ENCODE measurements at places on chromosomes 4 and X. TPM values are rescaled to one million over a fixed set of nuclear protein-coding genes. Genes with fewer than 3 reads are reported as not detected.

The CCDC149 gene
- 8.0 TPM for total RNA-seq

The FAM53A gene
- total RNA-seq, result 0.56 TPM

GRCh38 chrX:11687157-11687556 lies 21.4 kb upstream of the ARHGAP6 start:
- DNase-seq, result no peak

The TLR3 gene
- total RNA-seq, result 12.9 TPM

GRCh38 chrX:152614791-152615190 lies 22.9 kb upstream of the GABRQ start:
- no peak for DNase-seq

DNA sequence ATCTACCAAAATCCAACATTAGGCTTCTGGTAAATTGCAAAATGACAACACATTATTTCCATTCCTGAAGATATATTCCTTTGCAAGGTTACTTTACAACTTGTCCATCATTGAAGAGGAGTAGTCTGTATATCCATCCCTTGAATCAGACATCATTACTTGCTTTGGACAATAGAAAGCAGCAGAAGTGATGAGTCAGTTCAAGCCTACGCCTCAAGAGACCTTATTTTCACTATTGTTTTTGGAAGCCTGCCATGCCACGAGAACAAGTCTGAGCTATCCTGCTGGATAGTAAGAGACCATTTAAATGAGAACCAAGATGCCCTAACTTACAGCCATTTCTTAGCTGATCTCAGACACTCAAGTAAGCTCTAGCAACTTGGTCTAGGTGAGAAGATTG lies 246.0 kb upstream of the HHIP start:
- no peak for DNase-seq

DNA sequence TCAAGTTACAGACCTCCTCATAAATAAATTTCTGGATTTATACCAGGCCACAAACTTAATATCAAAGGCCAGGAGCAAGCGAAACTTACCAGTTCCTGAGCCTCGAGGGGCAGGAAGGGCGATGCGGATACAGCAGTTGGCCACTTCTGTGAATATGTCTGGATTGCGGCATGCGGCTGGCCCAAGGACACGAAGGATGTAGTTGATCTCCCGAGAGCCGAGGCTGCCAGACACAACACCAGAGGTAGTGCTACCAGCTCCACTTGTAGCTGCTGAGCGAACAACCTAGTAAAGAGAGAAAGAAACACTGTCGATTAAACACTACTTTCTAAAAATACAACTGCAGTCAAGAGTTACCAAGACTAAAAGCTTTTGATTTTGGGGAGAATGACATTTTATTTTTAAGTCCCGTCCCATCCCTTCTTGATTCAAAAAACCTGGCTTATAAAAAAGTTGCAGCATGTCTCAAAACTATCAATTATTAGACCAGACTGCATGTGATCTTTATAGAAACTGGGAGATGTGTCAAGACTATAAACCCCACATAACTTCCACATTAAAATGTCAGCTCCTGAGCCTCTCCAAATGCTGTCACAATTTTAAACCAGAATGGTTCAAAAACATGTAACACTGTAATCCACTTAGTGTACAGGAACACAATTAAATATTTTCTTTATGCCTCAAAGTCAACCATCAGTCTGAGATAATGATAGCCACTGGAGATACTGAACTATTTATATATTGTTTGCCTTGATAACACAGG lies 105.6 kb downstream of the HUWE1 start:
- DNase-seq, result no peak

DNA sequence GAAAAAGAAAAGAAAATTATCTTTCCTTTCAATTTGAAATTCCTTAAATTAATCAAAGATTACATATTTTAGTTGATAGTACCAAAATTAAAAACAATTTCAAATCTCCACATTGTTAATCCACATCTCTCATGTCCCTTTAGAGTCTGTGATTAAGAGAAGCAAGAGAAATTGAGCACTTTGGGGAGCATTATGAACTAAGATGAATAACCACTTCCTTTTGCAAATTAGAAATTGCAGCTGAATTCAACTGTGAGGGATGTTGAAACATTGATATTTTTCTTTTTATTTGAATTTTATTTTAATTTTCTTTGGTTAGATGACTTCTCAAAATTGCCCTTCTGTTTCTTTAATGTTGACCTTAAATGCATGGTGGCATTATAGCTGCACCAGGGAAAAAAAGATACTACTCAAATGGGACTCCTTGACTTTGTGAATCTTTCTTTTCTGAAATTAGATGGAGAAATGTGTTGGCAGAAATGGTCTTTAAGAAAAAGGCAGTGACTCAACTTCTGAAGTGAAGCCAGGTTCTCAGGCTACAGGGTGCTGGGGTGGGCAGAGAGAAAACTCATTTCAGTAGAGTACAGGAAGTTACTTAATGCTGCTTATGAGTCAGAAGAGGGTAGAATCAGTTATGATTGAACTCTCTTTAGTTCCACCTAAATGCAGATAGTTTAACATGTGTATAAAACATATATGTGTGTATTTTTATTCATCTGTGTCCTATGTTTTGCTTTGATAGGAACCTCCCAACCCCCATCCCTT lies 92.0 kb upstream of the TNIP3 start:
- DNase-seq, result no peak

The SLC49A3 gene
- 9.0 TPM for total RNA-seq

GRCh38 chr4:20026456-20026855 lies 225.2 kb upstream of the SLIT2 start:
- DNase-seq, result no peak

The GRSF1 gene
- total RNA-seq, result 26.8 TPM

- no peak for DNase-seq
Measured at GRCh38 chr4:98710831-98711230, 52.4 kb upstream of the TSPAN5 start.

GRCh38 chr4:8495803-8496202 lies 55.2 kb downstream of the TRMT44 start:
- no peak for DNase-seq

DNA sequence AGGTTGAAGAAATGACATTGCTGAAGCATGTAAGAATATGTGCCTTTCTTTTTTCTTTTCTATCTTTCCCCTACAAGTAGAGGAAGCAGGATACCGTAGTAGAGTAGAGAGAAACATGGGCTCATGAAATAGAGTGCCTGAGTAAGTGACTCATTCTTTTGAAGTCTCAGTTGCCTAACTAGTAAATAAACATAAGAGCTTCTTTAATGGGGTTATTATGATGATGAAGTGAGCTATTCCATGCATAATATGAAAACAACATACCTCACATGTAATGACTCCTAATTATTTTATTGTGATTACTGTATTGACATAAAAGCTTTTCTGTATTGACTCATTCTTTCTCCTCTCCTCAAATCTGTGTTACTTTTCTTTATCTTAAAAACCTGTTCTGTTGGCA lies 1538.2 kb downstream of the TECRL start:
- no peak for DNase-seq

DNA sequence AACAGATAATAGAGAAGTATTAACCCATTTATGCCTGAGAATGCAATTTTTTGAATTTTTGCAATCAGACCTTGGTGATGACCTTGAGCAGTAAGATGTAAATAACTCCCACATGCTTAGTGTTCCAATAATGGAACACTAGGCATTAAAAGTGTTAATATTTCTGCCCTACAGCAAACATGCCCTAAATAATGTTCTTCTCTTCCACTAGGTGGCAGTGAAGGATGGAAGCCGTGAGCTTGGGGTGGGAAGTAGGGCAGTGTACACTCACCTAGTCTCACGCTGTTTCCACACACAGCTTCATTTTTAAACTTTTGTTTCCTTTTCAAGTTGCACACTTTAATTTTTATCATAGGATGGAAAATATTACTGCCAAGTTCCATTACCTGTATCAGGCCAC lies 613.1 kb upstream of the HS3ST1 start:
- DNase-seq, result no peak

The IL9R gene
- total RNA-seq, result not detected

DNA sequence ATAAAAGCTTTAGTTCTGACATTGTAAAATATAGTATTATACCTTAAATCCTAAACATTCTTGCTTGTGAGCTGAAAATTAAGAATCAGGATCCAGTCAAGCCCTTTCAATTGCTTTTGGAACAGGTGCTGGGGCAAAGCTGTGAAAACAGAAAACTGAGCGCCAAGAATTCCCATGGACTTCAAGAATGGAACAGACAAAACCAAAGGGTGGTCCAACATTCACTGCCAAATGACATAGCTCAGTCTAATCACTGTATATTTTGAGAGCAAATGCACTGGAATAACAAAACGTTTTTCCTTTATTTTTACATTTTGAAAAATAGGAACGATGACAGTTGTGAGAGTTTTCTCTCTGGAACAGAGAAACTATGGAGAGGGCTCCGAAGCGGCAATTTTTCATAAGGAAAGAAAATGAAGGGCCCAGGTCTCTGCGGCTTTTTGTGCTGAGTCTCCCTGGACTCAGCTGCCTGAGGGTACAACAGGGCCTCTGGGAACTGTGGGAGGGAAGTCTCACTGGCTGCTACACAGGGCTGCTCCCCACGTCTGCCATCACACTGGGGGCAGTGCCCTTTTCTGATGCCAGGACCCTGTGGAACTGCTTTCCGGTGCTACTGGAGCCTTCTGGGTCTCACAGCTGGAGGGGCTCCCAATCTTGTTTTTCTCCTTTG lies 56.0 kb upstream of the BMPR1B start:
- no peak for DNase-seq

- no peak for DNase-seq
Measured at GRCh38 chr4:150119492-150119891, 41.2 kb downstream of the DCLK2 start.

DNA sequence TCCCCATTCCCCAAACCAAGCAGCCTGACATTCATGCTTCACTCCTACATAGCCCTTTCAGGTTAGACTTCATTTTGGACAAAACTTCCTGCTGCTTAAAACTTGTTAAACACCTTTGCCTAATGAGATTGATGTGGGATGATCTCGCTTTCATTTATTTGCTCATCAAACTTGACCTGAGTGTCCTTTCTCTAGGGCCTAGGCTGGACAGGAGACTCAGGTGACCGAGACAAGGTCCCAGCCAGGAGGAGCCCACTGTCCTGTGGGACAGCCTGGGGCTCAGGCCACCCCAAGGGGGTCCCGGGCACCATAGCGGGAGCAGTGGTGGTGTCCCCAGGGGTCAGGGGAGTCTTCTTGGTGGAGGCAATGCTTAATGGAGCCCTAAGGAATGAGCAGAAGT lies 23.7 kb upstream of the PSAPL1 start:
- no peak for DNase-seq
